ENCODE measurements at places on chromosomes 11 and 22.

- no peak for DNase-seq
Observed at GRCh38 chr11:112285841-112286311, 25.2 kb upstream of the PLET1 start.

- DNase-seq, result no peak
Observed at GRCh38 chr11:94131718-94132115, 3.1 kb downstream of the PANX1 start.

DNA sequence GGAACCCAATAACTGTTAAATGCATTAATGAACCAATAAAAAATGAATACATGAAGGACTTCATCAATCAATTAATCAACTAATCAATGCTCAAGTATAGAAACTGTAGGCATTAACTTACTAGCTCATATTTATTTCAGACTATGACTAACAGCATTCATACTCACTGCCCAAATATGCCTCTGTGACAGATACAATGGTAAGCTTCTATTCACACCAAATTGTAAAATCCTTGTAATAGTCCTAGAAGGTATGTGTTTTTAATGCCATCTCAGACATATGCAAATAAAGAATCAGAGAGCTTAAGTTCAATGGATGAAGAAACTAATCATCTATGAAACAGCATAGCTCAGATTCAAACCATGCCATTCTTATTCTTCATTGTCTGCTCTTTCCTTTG is 1253.6 kb upstream of the TENM4 start:
- DNase-seq, result no peak

- no peak for DNase-seq
Observed at GRCh38 chr11:2683806-2684205, 16.0 kb downstream of the KCNQ1OT1 start.

GRCh38 chr11:46345131-46345597 is 2.1 kb upstream of the DGKZ start:
- peak; percentile 76 for DNase-seq

- no peak for DNase-seq
Observed at GRCh38 chr11:80054582-80055165, 613.8 kb upstream of the TENM4 start.

DNA sequence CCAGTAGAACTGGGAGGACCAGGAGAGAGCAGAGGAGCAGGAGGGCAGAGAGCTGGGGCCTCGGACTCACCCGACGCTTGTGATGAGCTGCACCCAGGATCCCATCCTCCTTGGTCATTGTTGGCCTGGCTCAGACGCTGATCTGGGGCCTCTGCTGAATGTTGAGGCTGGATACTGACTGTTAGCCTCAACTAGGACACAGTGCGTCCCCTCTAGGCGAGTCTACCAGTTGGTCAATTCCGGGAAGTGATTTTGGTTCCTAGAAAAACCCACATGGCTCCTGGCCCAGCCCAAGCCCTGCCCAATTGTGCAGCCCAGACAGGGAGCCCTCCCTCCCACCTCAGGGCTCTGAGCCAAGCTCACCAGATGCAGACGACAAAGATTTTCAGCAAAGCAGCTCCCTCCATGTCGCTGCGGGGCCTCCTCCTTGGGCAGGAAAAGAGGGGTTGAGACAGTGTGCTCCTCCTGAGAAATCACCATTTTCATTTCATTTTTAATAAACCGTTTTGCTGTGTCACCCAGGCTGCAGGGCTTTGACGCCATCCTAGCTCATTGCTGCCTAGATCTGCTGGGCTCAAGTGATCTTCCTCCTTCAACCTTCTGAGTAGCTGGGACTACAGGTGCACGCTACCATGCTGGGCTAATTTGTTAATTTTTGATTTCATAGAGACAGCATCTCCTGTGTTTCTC is at the start of gene APOL4:
TSS of gene APOL4 (minus strand) at position 180 of the 690 bp plus-strand sequence. CDS start at position 105, 75 bp downstream.
- no peak for DNase-seq

DNA sequence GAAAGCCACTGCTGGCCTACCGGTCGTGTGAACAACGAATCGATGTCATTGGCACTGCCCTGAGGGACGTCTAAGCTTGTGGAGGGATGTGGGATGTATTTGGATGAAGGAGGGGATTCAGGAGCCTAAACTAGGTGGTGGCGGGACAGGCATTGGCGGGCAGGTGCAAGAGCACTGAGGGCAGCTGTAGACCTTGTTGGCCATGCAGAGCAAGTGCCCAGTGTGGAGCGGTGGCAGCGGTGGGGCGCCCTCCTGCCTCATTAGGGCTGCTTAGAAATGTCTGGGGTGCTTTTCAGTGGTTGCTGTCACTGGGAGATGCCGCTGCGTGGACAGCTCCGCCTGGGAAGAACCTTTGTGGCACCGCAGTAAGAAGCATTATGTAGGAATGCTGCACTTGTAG is 220.2 kb downstream of the TBC1D22A start:
- DNase-seq, result no peak

DNA sequence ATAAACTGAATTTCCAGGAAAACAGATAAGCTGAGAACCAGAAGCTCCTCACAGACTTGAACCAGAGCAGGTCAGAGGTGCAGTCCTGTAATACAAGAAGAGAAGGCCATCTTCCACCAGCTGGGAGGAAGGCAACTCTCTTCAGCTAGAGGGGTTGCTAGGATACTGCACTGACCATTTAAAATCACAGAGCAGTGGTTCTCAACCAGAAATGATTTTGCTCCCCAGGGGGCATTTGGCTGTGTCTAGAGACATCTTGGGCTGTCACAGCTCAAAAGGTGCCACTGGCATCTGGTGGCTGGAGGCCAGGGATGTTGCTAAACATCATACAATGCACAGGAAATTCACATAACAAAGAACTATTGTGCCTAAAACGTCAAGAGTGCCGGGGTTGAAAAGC is 17.2 kb downstream of the OPCML start:
- no peak for DNase-seq

- DNase-seq, result peak; percentile 28
Observed at GRCh38 chr22:38350444-38351359, 33.5 kb upstream of the CSNK1E start.

DNA sequence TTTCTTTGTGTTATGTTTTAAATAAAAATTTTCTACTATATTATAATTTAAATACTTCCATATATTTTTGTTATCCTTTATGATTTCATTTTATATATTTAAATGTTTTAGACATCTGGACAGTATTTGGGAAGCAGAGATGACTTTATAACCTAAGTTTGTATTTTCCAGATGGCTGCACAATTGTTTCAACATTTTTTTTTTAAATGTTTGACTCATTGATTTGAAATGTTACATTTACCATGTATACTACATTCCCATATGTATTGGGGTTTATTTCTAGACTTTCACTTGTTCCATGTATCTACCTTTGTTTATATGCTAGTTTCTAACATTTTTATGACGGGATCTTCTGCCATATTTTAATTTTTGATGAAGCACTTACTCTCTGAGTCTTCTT is 766.5 kb downstream of the METTL15 start:
- DNase-seq, result no peak

DNA sequence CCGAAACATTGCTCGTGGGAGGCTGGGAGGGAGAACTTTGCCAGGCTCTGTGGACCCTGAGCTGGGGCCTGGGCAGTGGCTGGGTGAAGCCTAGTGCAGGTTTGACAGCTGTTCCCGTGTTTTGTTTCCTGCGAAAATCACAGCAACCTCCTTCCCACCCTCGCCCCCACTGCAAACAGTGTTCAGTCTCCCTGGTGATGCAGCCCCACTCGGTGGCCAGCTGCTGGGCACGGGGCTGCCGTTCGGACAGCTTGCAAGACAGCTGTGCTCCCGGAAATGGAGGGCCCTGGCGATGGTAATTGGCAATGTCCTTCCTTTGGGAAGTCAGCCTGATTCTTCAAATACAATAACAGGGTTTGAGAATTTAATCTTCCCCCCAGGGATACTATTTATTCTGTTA is 10.4 kb upstream of the GAL start:
- DNase-seq, result no peak

DNA sequence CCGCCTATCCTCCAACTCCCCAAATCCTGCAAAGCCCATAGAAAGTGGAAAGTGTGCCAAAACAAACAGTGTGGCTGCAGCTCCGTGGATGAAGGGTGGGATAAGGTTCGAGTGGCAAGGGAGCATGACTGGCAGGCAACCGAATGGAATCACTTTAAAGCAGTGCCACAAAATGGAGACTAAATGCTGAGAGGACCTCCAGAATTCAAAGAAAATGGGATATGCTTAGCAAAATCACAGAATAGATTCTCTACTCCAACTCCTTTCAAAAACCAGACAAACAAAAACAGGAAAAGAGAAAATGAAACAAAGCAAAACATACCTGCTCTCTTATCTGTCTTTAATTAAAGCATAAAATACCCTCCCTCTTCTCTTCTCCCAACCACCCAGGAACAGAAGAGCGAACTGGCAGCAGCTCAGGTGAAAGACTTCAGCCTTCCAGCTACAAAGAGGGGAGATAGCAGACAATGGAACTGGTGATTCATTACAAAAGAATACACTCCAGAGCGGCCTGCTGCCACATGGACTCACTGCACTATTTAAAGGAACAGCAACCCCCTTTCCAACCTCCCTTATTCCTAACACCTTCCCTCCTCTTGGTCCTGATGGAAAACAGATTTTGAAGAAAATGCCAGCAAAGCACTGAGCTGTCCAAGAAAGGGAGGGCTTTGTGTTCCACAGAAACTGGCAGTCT is 118.5 kb downstream of the APOL5 start:
- peak; percentile 87 for DNase-seq

Measured in ELF-1 (cell line).